ENCODE measurements at places on chromosomes 7 and 10.

DNA sequence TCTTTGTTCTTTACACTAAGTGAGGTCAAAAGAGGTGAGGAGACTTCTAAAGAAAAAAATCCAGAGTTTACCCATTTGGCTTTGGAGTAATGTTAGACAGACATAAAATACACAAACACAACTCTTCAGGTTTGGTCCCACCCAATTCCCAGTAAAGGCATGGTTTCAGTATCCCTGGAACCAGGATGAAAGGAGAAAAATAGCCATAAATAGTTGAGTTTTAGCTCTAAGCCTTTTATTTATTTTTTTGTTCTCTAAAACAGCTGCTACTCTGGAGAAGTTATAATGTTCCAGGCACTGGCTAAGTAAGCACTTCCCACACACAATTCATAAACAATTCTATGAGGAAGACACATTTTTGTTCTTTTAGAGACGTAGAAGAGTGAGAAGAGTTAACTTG, 4.0 kb downstream of the ABCB1 start:
- no peak for DNase-seq

DNA sequence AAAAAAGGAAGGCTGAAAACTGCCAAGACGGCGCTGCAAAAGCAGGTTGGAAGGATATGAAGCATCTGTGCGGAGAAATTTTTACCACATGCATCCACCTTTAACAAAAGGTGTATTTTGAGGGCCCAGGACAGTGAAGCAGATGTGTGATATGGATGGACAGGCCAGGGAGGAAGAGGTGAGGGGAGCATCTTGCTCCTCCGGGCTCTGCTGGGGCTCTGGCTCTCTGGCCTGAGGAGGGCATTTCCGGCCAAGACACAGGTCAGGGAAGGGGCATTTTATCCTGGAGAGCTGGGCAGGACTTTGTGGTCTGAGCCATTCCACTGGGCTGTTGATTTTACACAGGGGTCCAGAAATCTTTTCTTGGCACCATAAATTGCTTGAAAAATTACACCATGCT, 175.1 kb downstream of the ZMYND11 start:
- no peak for DNase-seq

GRCh38 chr7:134186801-134187200, 59.7 kb downstream of the LRGUK start:
- DNase-seq, result no peak

- no peak for DNase-seq
Measured at GRCh38 chr7:80631421-80631820, 7.0 kb upstream of the CD36 start.

- no peak for DNase-seq
Measured at GRCh38 chr10:110216240-110216639, 8.8 kb downstream of the MXI1 start.

DNA sequence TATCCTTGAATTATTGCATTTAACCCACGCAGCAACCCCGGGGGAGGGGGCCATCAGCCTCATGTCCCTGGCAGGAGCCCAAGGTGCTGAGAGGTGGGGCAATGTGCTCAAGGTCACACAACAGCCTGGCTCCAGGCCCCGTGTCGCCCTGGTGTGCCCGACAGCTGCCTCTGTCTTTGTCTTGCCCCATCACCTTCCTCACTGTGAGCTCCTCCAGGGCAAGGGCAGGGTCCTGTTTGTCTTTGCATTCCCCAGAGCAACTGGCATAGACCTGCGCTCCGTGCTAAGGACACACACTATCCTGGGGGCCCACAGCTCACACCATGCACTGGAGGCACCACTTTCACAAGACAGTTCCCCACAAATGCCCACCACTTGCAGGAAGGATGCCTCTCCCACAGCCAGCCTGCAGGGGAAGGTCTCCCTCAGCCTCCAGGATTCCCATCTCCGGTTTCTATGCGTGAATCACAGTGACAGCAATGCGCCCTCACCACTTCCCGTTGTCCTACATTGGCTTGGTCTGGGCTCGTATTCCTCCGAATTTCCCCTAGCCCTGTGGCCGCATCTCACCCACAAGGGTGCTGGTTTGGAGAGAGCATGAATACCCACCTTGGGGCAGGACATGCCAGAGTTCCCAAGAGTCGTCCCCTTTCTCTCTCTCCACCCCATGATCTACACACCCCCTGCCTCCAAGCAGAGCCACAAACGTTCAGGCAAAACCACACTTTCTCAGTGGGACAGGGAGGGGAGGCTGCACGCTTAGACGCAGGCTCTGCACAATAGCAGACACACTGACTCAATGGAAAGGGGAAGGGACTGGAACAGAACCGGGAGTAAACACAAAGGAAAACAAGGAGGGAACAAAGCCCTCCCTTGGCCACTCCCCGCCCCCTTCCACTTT, 10.3 kb downstream of the ITPRIP start:
- DNase-seq, result no peak

- DNase-seq, result no peak
Measured at GRCh38 chr7:115864082-115864481, 166.5 kb downstream of the TFEC start.

DNA sequence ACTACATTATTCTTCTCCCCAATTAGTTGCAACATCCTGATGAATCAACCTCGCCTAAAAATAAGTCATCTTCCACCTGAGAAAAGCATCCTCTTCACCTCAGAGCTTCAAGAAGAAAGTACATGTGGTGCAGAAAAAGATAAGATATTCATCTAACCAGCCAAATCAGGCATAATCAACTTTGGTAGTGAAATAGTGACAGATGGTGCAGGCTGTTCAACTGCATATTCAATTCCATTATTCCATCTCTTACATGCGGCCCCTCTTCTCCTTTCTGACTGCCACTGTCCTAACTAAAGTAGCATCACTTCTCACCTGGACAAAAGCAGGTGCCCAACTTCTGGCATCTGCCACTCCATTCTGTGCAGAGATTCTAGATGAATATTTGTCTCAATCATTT, 148.4 kb upstream of the STEAP1 start:
- DNase-seq, result no peak

DNA sequence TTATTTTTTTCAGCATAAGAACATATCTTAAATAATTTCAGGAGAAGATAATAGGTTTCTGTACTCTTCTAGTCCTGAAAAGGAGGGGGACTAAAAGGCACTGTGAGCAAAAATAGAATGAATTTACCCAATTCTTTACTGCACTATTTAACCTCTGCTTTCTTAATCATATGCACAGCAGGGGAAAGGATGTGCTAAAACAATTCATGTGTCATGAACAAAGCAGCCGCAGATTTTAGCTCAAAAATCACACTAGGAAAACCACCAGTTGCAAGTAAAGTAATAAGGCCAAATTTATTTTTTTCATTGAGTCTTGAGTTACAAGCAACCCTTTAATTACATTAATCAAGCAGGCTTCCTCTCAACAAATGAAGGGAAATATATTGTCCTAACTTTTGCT, 80.1 kb downstream of the CABCOCO1 start:
- no peak for DNase-seq

- DNase-seq, result no peak
Measured at GRCh38 chr10:98013122-98013521, 17.3 kb downstream of the CRTAC1 start.

DNA sequence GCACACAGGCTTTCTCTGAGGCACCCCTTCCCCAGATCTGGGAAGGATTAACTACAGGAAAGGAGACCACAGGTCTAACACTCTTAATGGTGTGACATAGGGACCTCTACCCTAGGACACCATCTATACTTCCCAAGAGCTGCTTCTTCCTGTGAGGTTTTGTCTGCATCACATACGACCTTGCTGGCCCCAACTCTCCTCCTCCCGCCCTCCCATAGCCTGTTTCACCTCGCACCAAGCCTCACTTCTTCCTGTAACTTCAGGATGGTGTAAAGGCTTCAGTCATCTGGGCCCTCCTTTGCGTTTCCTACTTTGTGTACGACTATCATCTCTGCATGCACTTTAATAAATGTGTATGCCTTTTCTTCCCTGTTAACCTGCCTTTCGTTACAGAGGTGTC, 274.3 kb downstream of the KLF6 start:
- no peak for DNase-seq

DNA sequence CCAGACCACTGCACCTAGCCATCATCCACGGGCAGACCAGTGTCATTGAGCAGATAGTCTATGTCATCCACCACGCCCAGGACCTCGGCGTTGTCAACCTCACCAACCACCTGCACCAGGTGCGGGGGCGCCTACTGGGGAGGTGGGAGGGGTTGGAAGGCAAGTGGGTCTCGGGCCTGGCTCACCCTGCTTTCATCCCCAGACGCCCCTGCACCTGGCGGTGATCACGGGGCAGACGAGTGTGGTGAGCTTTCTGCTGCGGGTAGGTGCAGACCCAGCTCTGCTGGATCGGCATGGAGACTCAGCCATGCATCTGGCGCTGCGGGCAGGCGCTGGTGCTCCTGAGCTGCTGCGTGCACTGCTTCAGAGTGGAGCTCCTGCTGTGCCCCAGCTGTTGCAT, 4.6 kb downstream of the NFKB2 start:
- no peak for DNase-seq

DNA sequence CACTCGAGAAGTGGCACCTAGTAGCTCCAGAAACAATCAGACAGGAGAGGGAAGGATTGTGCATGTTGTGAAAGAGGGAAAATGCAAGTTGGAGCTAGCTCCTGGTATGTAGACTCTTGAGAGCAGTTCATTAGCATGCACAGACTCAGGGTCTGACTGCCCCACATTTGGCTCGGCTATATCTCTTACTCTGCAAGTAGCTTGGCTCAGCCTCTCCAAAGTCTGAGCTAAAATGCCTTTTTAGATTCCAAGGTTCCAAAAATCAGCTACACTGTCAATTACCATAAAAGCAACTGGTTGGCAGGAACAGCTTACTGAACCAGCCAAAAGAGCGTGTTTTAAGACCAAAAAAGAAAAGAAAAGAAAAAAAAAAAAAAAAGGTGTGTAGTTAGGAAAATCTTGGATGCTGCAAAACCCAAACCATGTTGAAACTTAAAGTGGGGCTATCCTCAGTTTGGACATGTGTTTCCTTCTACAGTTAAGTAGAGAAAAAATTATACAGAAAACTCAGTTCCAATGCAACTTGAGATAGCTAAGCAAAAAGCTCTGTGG, 65.5 kb downstream of the MKX start:
- no peak for DNase-seq

DNA sequence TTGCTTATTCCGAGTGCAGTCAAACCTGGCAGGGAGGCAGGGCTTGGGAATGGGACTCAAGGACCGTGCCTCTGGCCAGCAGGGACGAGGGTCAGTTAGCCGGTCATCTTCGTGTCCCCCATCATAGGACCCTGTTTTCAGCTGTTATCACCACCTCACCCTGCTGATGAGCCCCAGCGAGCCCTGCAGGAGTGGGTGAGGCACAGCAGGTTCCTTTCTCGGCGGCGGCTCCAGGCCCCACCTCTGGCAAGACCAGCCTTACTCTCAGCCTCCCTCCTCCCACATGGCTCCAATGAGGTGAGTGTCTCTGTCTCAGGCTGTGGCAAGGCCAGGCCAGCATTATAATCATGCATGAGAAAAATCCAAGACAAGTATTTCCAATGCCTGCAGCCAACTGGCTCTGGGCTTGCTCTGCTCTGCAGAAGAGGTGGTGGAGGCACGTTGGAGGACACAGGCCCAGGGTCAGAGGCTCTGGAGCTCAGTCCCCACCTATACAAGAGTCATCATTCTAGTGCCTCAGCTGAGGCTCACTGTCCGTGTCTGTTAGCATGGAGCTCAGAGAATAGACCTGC, 15.7 kb downstream of the PKD1L1 start:
- DNase-seq, result no peak

GRCh38 chr7:136131304-136131630, 154.1 kb upstream of the MTPN start:
- DNase-seq, result no peak

DNA sequence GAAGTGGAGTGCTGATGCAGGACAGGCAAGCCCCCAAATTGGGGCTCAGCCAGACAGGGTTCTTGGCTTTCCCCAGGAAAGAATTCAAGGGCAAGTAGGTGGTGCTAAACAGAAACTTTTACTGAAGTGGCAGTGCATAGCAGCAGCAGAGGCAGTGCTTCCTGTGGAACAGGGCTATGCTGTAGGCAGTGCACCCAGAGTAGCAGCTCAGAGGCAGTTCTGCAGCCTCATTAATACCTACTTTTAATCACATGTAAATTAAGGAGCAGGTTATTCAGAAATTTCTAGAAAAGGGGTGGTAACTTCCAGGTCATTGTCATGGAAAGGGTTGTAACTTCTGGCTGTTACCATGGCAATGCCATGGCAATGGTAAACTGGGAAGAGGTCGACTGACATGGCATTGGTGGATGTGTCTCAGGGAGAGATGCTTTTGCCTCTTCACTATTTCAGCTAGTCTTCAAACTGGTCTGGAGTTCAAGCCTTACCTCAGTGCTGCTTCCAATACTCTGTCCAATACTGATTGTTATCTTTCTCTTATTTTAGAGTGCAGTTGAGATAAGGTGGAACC, 29.2 kb downstream of the PRSS58 start:
- DNase-seq, result no peak

- no peak for DNase-seq
Measured at GRCh38 chr10:128979405-128979804, 487.6 kb upstream of the MGMT start.

DNA sequence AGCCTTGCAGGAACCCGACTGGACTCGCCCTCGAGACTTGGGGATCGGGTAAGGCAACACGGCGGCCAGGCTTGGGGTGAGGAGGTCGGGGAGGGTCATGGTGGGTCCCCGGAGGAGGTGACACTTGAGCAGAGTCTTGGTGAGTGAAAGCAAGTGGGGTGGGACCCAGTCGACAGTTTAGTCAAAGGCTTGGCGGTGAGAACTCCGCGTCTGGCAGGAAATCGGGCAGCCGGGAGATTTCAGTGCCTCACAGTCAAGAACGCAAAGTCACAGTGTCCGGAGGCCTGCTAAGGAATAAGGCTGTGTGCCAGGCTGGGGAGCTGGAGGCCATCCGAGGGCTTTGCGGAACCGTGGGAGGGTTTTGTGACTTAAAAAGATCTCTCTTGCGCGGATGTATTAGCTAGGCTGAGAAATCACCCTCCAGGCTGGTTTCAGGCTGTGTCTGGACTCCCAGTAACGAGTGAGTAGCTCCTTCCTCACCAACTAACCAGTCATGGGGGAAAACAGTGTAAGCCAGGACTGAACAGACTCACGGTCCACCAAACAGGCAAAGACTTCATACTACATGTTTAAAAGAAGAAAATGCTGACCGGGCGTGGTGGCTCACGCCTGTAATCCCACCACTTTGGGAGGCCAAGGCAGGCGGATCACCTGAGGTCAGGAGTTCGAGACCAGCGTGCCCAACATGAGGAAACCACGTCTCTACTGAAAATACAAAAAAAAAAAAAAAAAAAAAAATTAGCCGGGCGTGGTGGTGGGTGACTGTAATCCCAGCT, 613 bp downstream of the AP5Z1 start:
- no peak for DNase-seq

DNA sequence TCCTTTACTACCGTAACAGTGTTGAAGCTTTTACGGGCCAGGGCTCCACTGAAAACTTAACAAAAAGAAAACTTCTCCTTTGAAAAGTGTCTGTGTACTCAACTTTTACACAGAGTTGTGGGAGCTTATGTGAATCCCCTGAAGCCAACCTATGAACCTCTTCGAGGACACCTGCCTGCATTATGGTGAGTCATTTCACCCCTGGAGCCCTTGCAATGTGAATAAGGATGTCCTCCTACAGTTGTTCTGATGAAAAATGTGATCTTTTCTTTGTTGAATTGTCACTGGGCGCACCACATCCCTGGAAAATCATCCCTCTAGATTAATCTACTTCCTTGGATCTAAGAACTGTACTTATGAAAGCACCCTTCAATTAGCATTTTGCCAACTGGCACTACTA, 93.2 kb downstream of the SORCS1 start:
- no peak for DNase-seq

All from GM13976 (cell line).